ENCODE measurements at places on chromosomes 7 and 10. TPM values are rescaled to one million over a fixed set of nuclear protein-coding genes. Genes with fewer than 3 reads are reported as not detected.

PIK3AP1 gene
- total RNA-seq = 71.0 TPM

CRTAC1 gene
- 1.3 TPM for total RNA-seq

TMEM130 gene
- 0.43 TPM for total RNA-seq

ZPBP gene
- total RNA-seq = not detected
